ENCODE measurements at places on chromosomes 1 and 21.

DNA sequence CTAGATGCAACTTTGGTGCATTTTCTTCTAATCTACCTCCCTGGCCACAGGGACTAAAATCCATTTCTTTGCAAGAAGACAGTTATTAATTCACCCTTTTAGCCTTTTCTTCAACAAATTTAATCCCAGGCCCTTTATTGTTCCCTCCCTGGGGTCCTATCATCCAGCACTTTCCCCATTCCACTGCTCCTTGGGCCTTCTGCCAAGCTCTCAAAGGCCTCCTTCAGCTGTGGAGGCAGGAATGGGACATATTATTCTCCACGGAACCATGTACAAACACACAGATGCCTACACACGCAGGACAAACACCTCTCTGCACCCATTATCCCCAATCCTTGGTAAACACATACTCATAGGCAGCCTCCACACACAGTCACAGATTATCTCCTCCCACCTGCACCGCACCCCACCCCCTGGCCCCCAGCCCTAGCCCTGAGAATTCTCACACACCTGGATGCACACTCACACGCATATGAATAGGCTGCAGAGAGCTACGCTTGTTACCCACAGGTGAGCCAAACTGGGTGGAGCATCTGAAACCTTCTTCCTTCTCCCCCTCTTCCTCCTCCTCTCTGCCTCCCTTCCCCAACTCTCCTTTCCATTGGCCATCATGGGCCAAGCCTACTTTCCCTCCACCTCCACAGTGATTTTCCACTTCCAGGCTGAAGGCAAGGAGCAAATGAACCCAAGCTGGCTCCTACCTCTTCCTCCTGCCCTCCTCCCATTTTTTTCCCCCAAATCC lies 11.7 kb downstream of the TAGLN2 start:
- DNase-seq, result no peak
- no peak overlapping the region for H3K4me3 ChIP-seq
- peaks cover 23% of the 10 kb centered on the region for H3K4me1 ChIP-seq
- H3K27me3 ChIP-seq, result no peaks in the 10 kb centered on the region
- no peak overlapping the region for H3K27ac ChIP-seq

- no peaks in the 10 kb centered on the region for H3K36me3 ChIP-seq
- no peak overlapping the region for H3K27ac ChIP-seq
- DNase-seq, result no peak
- no peak overlapping the region for H3K4me3 ChIP-seq
- no peaks in the 10 kb centered on the region for H3K27me3 ChIP-seq
Observed at GRCh38 chr1:164058198-164058597, 500.8 kb upstream of the PBX1 start.

DNA sequence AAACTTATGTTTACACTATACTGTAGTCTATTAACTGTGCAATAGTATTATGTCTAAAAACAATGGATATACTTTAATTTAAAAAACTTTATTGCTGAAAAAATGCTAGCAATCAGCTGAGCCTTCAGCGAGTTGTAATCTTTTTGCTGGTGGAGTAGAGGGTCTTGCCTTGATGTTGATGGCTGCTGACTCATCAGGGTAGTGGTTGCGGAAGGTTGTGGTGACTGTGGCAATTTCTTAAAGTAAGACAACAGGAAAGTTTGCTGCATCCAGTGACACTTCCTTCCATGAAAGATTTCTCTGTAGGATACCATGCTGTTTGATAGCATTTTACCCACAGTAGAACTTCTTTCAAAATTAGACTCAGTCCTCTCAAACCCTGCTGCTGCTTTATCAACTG lies 234.7 kb upstream of the CSF3R start:
- peaks cover 95% of the 10 kb centered on the region for H3K27me3 ChIP-seq
- H3K4me1 ChIP-seq, result no peaks in the 10 kb centered on the region
- no peak overlapping the region for H3K27ac ChIP-seq
- DNase-seq, result no peak

DNA sequence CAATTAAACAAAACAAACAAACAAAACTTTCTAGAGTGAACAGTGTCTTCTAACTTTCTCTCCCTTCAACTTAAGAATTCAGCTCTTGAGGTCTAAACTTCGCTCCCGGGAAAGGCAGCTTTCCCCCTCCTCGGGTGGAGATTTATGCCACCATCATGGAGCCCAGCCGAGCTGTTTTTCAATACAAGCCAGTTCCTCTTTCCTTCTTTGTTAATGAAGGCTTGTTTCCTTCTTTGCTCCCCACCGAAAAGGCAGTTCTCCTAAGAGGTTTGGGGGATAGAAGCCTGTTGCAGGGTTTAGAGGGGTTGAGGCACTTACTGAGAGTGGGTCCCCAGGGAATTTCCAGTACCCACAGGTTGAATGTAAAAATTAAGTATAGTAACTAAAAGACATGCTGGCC lies 26.5 kb downstream of the OLIG1 start:
- no peak for DNase-seq
- H3K27me3 ChIP-seq, result no peaks in the 10 kb centered on the region
- H3K4me3 ChIP-seq, result no peak overlapping the region
- H3K27ac ChIP-seq, result no peak overlapping the region
- H3K4me1 ChIP-seq, result no peaks in the 10 kb centered on the region

- H3K27me3 ChIP-seq, result 0 out of 2 replicates have a peak, but pooled peaks cover 3% of the 10 kb centered on the region
- H3K27ac ChIP-seq, result no peak overlapping the region
- no peak for DNase-seq
- no peaks in the 10 kb centered on the region for H3K4me1 ChIP-seq
- H3K36me3 ChIP-seq, result no peaks in the 10 kb centered on the region
Observed at GRCh38 chr1:15314328-15315281, 67.6 kb downstream of the FHAD1 start.

DNA sequence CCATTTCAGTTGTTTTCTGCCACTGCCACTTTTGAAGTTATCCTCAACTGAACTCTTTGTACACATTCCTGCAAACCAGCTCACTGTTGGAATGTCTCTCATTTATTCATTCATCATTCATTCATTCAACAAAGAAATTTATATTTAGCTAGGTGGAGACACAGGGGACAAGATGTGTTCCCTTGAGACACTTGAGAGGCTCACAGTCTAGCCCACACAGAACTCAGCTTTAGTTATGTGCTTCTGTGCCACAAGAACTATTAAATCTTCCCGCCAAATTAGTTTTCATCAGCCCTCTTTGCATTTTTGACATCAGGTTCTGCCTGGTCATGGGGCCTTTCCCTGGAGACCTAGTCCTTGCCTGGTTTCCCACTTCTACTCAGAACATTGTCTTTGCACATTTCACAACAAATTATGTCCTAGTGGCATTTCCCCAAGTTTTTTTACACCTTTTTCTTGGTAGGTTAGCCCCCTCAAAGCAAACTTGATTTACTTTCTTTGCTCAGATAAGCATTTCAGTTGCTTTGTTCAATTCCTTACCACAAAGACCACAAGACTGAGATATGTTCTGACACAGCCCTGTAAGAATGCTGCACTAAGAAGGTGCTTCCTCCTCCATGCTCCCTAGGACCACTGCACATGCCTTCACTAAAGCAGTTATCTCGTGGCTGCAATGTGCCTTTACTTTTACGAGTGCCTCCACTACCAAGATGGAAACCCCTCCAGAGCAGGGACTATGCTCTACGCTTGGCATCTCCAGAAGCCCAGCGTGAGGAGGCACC lies 31.0 kb downstream of the ILDR2 start:
- H3K36me3 ChIP-seq, result no peaks in the 10 kb centered on the region
- DNase-seq, result no peak
- no peaks in the 10 kb centered on the region for H3K4me1 ChIP-seq
- no peaks in the 10 kb centered on the region for H3K27me3 ChIP-seq

DNA sequence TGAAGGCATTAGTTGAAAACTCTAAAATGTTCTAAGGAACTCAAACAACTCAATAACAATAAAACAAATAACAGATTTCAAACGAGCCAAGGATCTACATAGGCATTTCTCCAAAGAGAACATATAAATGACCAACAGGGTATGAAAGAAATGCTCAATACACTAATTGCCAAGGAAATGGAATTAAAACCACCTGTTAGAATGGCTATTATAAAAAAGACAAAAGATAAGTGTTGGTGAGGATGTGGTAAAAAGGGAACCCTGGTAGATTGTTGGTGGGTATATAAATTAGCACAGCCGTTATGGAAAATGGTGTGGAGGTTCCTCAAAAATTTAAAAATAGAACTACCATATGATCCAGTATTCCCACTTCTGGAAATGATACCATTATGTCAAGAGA lies 9.1 kb upstream of the VAV3 start:
- H3K27me3 ChIP-seq, result no peaks in the 10 kb centered on the region
- H3K36me3 ChIP-seq, result no peaks in the 10 kb centered on the region
- H3K4me3 ChIP-seq, result no peak overlapping the region
- H3K4me1 ChIP-seq, result no peaks in the 10 kb centered on the region
- no peak overlapping the region for H3K27ac ChIP-seq

DNA sequence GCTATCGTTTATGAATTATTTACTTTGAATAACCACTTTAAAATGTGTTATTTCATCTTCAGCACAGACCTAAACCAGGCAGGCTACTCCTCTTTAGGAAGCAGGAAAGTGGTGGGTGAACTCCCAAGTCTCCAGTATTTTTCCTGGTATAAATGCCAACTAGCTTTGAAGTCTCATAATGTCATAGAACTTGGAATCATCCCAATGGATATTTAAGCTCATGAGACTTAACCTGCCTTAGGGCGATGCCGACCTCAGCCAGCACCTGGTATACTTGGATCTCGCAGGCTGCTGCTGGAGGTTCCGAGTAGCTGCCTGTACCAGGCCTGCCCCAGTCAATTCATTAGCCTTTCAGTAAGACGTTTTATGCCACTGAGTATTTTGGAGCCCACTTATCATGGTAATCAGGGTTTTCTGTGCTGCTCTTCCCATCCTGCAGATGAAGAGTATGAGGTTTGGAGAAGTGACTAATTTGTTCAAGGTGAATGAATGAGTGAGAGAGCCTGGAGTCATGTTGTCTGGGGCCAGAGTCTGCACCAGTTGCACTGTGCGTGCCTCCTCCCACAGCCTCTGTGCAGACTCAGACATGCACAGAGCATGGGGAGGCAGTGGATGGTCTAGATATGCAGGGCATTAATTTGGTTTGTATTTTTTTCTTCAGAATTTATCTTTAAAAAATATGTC lies 34.9 kb downstream of the VANGL1 start:
- H3K36me3 ChIP-seq, result no peaks in the 10 kb centered on the region
- H3K27me3 ChIP-seq, result no peaks in the 10 kb centered on the region
- no peak overlapping the region for H3K4me3 ChIP-seq
- no peak overlapping the region for H3K27ac ChIP-seq
- DNase-seq, result no peak

GRCh38 chr21:44886113-44887075 lies 12.9 kb upstream of the PTTG1IP start:
- H3K27ac ChIP-seq, result no peak overlapping the region
- H3K4me1 ChIP-seq, result no peaks in the 10 kb centered on the region
- H3K4me3 ChIP-seq, result no peak overlapping the region
- no peak for DNase-seq
- H3K36me3 ChIP-seq, result no peaks in the 10 kb centered on the region

DNA sequence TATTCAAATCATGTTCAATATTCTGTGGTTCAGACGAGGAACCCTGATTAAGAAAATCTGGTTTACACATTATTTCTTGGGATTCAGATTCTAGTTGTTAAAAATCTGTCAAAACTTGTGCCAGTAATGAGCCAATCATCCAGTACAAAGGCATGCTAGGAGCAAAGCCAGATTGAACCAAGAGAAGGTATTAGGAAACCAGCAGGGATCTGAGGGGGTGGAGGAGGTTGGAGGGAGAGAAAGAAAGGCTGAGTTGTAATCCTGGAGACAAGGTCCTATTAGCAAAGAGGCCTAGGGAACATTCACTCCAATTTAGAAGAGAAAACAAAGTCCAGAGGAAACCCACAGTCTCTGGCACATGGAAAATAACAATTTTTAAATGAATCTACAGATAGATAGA lies 352.9 kb downstream of the LTN1 start:
- no peak overlapping the region for H3K4me3 ChIP-seq
- H3K27ac ChIP-seq, result no peak overlapping the region
- H3K27me3 ChIP-seq, result no peaks in the 10 kb centered on the region
- no peaks in the 10 kb centered on the region for H3K36me3 ChIP-seq
- no peaks in the 10 kb centered on the region for H3K4me1 ChIP-seq

GRCh38 chr1:66050123-66050522 lies 257.4 kb downstream of the PDE4B start:
- no peak overlapping the region for H3K4me3 ChIP-seq
- DNase-seq, result no peak
- no peaks in the 10 kb centered on the region for H3K36me3 ChIP-seq
- H3K27me3 ChIP-seq, result no peaks in the 10 kb centered on the region
- H3K4me1 ChIP-seq, result no peaks in the 10 kb centered on the region

DNA sequence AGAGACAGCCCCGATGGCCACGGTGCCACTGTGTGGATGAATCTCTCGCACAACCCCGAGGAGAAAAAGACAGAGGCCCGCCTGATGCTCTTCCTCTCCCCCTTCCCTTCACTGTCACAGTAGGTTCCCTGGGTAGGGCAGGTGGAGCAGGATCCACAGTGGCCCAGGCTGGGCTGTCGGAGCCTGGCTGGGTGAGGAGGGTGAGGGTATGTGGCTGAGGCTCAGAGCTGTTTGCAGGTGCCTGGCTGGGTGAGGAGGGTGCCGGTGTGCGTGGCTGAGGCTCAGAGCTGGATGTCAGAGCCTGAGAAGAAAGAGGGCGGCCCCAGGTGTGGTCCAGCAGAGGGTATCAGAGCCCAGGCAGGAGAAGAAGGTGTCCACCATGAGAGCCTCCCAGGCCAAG lies 2.7 kb downstream of the CFAP74 start:
- peaks cover 89% of the 10 kb centered on the region for H3K27me3 ChIP-seq
- no peaks in the 10 kb centered on the region for H3K36me3 ChIP-seq
- no peaks in the 10 kb centered on the region for H3K4me1 ChIP-seq
- DNase-seq, result no peak

DNA sequence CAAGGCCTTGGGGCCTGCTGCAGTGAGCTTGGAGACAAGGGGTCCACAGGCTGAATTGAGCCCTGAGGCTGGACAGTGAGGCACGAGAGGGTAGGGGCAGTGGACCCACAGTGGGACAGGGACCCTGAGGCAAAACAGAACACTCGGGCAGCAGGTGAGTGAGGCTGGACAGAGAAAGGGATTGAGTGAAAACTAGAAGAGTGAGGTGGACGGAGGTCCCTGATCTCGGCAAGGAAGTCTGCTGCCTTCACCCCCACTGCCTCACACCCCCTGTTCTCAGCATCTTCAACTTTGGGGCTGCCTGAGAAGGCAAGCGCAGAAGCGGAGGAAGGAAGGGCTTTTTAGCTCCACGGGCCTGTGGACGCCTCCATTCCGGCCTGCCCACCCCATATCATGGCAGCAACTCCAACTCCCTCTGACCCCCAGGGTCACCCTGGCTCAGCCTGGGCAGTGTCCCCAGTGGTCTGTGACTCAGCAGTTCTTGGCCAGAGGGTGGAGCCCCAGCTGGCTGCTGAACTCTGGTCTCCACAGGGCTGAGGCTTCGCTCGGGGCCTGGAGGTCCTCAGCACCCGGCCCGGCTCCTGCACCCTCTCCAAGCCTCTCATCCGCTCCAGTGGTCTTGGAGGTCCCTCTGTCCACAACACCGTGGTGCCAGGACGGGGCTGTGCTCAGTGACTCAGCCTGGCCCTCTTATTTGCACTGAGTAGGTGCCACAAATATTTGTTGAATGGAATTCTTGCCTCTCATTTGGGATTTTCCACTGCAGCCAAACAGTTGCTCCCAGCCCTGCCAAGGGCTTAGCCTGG lies 60.0 kb upstream of the EPS8L3 start:
- no peak overlapping the region for H3K4me3 ChIP-seq
- H3K36me3 ChIP-seq, result no peaks in the 10 kb centered on the region
- no peaks in the 10 kb centered on the region for H3K4me1 ChIP-seq
